ENCODE measurements at places on chromosomes 5 and 9.

DNA sequence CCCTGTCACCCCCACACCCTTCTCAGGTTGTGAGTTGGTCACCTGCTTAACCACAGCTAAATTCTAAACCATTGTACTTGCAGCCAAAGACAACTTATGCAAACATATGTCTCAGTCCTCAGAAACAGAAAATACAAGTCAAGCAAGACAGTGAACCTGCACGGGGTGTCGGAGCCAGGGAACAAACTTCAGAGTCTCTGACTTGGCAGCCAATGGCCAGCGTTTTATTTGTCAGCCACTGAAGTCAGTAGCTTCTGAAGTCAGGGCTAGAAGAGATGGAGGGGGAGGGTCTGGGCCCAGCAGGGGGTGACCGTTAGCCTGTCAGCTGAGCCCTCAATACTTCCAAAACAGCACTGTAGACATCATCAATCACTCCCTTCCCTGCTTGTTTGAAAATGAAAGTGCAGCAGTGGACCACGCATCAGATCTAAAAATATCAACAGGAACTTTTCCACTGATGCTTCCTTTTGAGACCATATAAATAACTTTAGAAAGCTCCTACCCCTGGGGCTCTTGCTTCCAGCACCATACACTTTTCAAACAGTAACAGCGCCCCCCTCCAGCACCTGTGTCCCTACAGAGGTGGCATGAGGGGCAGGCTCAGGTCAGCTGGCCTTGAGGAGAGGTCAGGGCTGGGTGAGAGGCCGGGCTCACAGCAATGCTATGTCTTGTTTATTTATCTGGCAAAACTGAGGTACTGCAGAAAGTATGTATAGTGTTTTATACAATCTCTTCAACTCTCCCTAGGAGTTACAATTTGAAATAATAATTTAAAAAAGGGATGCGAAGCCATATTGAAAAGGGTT is 142.5 kb downstream of the ACER2 start:
- DNase-seq = no peak

DNA sequence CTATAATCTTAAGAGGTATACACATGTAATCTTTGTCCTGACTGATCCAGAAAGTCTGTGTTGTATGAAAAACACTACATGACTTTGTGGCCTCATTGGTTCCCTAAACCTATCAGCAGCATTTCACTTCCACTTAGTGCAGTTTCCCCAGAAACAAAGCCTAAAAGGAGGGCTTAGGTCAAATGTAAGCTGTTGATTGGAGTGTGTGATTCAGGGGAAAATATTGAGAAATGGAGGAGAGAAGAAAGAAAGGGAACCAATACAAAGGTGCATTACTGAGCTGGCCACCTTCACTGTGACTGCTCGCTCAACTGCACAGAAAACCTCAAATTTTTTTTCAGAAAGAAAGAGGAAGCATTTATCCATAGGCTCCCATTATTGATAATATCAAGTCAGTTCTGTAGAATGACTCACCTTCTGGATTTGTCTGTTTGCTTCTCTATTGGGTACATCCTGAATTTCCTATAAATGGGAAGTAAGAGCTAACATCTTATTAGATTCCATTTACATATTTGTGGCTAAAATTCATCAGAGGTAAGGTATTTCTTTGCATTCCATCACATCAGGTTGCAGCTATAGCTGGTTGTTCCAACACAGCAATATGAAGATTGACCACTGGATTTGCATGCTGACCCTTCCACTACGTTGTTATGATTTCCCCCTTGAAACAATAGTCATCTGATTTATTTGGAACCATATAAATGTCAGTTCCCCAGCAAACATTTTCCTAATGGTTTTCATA is 10.3 kb upstream of the FST start:
- DNase-seq = no peak

- no peak for DNase-seq
These were observed 52.7 kb downstream of the PIK3R1 start for GRCh38 chr5:68268101-68268851.

- DNase-seq = no peak
These were observed 8.9 kb downstream of the ZNF366 start for GRCh38 chr5:72498284-72498683.

DNA sequence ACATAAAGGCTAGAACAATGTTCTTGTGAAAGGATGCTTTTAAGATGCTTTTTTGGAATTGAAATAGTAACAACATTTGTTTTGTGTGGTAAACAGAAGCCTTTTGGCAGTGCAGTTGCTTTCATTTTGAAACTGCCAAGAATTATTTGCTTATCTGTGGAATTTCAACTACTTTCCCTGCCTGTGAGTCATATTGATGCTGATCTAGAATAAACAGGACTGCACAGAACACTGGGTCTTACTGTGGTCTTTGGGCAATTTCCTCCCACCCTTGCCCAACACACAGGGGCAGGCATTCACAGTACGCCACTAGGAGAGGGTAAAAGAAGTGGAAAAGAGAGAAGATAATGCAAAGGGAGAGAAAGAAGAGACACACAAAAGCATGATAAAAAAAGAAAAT is 483.7 kb downstream of the ELAVL2 start:
- no peak for DNase-seq

- DNase-seq = no peak
These were observed 117.1 kb upstream of the WWC1 start for GRCh38 chr5:168174376-168174775.

DNA sequence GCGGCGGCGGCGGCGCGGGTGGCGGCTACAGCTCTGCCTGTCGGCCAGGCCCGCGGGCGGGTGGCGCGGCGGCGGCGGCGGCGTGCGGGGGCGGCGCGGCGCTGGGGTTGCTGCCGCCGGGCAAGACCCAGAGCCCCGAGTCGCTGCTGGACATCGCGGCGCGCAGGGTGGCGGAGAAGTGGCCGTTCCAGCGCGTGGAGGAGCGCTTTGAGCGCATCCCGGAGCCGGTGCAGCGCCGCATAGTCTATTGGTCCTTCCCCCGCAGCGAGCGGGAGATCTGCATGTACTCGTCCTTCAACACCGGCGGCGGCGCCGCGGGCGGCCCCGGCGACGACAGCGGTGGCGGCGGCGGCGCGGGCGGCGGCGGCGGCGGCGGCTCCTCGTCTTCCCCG is 296 bp downstream of the ZSWIM6 start:
- DNase-seq = no peak

DNA sequence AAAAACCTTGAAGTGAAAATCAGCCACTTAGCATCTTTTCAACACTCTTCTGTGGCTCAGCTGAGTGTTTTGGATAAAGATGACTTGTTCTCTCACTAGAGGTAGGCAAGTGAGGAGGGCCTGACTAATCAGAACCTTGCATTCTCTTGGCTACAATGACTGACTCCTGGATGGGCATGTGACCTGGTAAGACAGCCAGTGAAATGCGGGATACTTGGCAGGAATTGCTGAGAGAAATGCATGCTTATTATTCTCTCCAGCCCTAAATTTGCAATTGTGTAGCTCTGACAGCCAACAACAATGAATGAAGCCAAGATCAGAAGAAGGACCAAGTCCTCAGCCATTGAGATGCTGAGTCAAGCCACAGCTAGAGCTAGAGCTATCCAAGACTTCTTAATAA is 490.5 kb upstream of the ZNF608 start:
- no peak for DNase-seq

- DNase-seq = no peak
These were observed 23.1 kb upstream of the ERCC6L2 start for GRCh38 chr9:95852059-95853032.

DNA sequence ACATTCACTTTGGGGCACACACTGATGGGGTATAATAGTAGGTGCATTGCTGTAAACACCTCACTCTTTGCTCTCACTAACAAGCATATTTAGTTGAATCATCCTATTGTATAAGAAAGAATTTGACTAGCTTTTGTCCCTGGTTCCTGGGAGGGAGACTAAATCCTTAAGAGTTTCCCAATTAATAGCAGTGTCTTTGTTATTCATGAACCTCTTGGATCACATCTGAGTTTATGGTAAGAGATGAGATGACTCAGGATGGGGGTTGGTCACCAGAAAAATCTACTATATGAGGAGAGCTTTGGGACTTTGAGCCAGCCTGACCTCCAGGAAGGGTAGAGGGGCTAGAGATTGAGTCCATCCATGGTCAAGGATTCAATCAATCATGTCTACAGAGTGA is 56.8 kb downstream of the PUM3 start:
- DNase-seq = no peak

DNA sequence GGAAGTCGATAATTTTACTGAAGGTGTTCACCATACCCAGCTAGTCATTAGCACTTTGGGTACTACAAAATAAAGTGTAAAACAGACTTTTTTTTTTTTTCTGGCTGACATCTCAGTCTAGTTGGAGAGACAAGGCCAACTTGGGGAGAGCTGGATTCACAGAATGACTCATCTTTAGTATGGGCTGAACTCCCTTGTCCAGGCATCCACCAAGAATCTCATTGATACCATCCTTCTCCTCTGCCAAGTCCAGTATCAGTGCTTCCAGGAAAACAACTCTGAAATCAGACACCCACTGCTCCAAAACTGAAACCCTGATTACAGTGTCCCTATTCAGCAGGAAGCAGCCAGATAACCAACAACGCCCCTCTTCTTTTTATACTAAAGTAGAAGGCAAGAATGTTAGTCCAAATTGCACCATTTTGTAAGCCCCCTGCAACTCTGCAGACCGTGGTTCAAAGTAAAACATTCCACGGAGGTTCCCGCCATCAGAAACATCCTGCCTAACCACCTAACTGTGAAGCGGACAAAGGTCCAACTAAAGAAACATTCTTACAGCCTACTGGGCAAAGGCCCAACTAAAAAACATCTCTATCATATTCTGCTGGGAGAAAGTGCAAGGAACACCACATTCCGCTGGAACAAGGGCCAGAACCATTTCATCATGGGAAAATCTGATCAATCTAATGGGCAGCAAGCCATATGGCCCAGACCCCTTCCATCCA is 728.2 kb downstream of the BRINP1 start:
- no peak for DNase-seq

DNA sequence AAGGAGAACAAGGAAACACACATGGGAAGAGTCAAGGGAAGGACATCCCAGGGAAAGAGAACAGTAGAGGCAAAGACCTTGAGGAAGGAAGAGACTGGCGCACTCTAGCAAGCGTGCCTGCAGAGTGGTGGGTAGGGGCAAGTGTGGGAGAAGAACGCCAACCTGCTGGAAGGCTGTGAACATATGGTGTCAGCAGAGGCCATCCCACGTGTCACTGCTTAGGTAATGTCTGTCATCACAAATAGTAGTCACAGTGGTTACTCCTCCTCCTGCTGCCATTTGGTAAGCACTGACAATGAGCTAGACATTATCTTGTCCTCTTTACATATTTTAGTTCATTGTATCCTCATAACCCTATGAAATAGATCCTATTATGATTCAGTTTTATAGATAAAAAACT is 206.4 kb upstream of the TRIM32 start:
- no peak for DNase-seq

DNA sequence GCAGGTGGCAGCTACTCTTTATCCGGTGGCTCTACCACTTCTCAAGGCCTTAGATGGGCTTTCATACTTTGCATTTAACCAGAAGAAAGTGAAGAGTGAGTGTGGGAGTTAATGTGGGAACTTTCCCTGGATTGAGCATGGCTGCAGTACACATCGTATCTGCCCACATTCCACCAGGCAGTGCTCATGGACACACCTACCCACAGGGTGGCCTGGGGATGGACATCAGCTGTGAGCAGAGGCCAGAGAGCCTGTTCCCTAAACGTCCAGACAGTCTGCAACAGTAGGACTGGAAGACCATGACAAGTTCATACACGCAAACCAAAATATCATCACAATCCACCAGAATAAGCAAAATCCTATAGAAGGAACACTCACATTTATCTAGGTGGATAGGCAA is 213.8 kb downstream of the IRX1 start:
- no peak for DNase-seq

DNA sequence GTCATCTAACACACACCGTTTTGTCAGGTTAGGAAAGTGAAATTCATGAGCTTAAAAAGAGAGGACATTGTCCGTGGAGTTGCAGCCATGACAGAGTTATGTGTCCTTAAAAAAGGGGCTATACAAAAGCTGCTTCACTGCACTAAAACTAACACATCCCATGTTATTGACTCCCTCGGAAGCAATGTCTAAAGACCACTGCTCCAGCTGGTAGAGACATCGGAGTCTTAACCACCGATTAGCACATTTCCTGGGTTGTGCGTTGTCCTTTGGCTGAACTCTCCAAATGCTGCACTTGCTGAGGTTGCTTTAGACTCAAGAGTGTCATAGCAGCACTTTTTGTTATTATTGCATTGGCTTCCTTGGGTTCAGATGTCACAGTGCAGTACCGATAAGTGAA is 128.3 kb upstream of the C9orf72 start:
- DNase-seq = no peak

GRCh38 chr9:133121198-133121914 is at the start of gene RALGDS:
Gene RALGDS, minus strand, starts transcription at chr9:133121240. Its CDS starts 86 bp downstream, at chr9:133121154.
- DNase-seq = peak; percentile 88

GRCh38 chr9:117018966-117019617 is 332.0 kb downstream of the TRIM32 start:
- DNase-seq = no peak

GRCh38 chr9:129235931-129236331 is 57.9 kb upstream of the IER5L start:
- peak; percentile 50 for DNase-seq

DNA sequence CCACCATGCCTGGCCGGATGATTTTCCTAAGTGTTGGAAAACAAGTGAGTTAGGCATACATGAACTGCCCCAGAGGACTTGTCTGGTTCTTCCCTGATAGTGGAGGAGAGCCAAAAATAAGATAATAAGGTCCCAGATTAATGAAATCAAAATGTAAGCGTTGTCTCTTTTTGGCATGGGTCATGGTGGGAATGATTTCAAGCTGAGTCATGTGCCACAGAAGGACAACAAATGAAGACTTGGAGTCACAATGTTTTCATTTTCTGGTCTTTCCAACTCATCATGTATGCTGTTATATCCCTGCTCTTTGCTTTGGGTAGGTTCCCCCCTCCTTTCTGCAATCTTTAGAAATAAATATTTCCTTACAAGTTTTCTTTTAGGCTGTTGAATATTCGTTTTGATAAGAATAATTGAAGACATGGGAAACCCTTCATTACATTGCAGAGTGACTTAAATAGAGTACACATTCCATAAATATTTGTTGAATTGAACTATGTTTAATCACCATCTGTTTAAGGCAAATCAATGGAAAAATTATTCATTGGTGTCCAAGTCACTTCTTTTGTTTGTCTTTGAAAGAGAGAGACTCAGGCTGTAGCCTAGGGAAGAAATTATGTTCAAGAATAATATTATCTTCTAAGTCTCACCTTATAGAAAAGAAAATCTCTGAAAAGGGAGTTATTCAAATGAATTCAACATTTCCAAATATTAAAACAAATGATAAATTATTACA is 196.3 kb downstream of the CSNK1G3 start:
- DNase-seq = no peak

DNA sequence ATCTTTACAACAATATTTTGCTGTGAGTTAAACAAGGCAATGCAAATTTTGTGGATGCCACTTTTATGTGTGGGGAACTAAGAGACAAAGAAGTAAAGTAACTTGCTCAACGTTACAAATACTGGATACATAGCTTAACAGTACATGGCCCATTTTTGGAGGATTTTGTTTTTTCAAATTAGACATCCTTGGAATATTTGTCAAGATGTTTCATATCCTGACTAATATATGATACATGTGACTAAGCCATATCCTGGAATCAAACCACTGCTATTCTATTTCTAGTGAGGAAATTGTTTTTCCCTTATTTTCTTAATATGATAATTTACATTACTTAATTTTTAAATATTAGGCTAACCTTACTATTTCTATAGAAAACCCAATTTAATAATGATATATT is 529.8 kb downstream of the DMRTA1 start:
- no peak for DNase-seq

Data from activated naive CD4-positive, alpha-beta T cell treated with Interleukin-2 at 50 U/mL for 16 hours (primary cell).